ENCODE measurements at places on chromosomes 3 and 15. TPM values are rescaled to one million over a fixed set of nuclear protein-coding genes. Genes with fewer than 3 reads are reported as not detected.

Gene SPATA12
- not detected for total RNA-seq

- DNase-seq, result no peak
Observed at GRCh38 chr3:67648229-67648628, 6.2 kb downstream of the SUCLG2 start.

GRCh38 chr15:73981761-73982221 lies 10.3 kb downstream of the STOML1 start:
- no peak for DNase-seq

GRCh38 chr3:55545995-55546394 lies 58.9 kb upstream of the WNT5A start:
- DNase-seq, result no peak

Measured in neural crest cell (in vitro differentiated cells).